ENCODE measurements at places on chromosomes 1 and 21.
A peak's percentile ranks its signal among the peaks of the same experiment; 100 is the strongest.

GRCh38 chr1:228206582-228207351 is 1.1 kb upstream of the OBSCN start:
- no peak for DNase-seq

- DNase-seq: no peak
Observed at GRCh38 chr1:55626326-55626725, 411.2 kb upstream of the USP24 start.

- no peak for DNase-seq
Observed at GRCh38 chr1:233432916-233433315, 105.4 kb downstream of the MAP3K21 start.

DNA sequence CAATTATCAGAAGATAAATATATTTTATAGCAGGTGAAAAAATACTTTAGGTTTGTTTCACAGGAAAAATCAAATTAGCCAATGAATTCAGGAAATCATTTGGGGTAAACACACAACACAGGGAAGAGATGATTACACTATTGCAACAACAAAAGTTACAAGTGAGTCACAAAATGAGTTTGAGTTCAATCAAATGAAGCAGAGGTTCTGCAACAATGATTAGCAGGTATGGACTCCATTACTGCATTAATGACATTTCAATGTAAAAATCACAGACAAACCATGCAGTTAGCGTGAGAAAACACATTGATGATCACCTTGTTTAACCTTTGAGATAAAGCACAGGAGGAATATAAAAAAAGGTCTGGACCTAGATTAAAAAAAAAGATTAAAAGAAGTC is 9.7 kb downstream of the ADGRL4 start:
- DNase-seq: no peak

- DNase-seq: no peak
Observed at GRCh38 chr21:25647647-25648046, 8.6 kb downstream of the JAM2 start.

- DNase-seq: no peak
Observed at GRCh38 chr1:161196521-161197451, 2.1 kb downstream of the ADAMTS4 start.

DNA sequence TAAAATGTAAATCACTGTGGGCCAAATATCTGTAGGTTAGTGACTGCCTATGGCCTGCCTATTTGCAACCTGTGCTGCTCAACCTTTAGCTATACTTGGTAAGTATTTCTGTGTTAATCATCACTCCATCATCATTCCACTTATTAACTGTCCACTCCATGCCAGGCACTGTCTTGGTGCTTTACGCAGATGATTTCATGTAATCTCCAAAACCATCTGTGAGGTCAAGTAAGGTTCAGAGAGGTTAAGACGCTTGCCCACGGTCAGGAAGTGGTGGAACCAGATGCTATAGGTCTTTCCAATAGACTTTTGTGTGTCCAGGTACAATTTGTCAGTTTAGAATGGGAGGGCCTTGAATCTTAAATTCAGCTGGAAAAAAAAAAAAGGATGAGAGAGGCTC is 10.8 kb upstream of the PHACTR4 start:
- no peak for DNase-seq

GRCh38 chr1:7298749-7299151 is 472.3 kb upstream of the VAMP3 start:
- no peak for DNase-seq

GRCh38 chr1:10140981-10141380 is 69.4 kb upstream of the KIF1B start:
- DNase-seq: no peak

- DNase-seq: no peak
Observed at GRCh38 chr1:17190010-17190995, 14.6 kb upstream of the PADI1 start.

GRCh38 chr1:32170991-32171390 is 8.5 kb upstream of the TXLNA start:
- no peak for DNase-seq

DNA sequence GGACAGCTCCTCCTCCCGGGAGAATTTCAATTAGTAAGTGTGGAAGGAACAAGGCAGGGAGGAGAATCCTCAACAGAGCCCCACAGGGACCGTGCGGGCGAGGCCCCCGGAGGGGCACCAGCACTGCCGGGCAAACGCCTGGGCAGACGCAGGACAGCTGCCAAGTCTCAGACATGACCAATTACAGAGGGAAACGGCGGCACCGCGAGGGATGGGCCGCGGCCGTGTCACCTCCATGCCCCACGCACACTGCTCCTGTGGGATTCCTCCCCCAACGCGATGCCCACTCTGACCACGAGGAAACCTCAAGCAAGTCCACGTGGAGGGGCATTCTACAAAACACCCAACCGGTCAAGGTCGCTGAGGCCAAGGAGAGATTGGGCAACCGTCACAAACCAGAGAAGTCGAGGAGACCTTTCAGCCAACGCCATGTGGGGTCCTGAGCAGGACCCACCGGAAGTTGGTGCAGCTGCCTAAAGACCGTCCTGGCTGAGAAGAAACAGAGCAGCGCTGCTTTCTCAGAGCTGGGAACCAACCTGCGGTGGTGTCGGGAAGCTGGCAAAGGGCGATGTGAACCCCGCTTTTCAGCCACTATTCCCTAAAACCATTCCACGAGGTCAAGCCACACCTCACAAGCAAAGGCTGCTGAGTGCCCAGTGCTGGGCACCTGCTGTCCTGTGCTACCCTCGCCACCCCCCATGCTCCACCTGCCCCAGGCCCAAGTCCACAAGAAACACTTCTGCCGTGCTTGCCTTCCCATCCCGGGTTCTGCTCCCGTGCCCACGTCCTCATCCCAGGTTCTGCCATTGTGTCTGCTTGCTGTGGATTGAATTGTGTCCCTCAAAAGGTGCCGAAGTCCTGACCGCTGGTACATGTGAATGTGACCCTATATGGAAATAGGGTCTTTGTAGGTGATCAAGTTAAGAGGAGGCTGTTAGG is 1.4 kb upstream of the KRTAP10-4 start:
- DNase-seq: no peak

DNA sequence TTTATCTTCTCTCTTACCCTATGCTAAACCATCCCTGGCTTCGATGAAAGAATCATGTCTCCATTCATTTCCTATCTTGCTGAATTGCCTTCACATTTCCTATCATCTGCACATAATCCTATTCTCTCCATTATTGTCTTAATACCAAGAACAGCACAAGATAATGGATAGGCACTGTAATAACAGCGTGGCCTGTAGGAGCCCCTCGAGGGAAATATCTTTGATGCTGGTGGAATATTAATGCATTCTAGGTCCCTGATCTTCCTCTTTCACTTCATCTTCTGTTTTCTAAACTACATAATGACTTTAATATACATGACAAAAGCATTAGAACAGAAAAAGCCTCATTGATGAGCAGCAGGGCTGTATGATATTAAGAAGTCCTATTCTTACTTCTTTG is 720.6 kb downstream of the RWDD3 start:
- DNase-seq: no peak

- DNase-seq: peak; percentile 64
Observed at GRCh38 chr1:18012686-18013085, 94.9 kb upstream of the IGSF21 start.

GRCh38 chr1:210143465-210144062 is 89.0 kb upstream of the SERTAD4 start:
- peak; percentile 24 for DNase-seq

- no peak for DNase-seq
Observed at GRCh38 chr1:94327001-94327690, 89.8 kb upstream of the ARHGAP29 start.

GRCh38 chr1:118989006-118989815 is 1.1 kb upstream of the TBX15 start:
- no peak for DNase-seq

DNA sequence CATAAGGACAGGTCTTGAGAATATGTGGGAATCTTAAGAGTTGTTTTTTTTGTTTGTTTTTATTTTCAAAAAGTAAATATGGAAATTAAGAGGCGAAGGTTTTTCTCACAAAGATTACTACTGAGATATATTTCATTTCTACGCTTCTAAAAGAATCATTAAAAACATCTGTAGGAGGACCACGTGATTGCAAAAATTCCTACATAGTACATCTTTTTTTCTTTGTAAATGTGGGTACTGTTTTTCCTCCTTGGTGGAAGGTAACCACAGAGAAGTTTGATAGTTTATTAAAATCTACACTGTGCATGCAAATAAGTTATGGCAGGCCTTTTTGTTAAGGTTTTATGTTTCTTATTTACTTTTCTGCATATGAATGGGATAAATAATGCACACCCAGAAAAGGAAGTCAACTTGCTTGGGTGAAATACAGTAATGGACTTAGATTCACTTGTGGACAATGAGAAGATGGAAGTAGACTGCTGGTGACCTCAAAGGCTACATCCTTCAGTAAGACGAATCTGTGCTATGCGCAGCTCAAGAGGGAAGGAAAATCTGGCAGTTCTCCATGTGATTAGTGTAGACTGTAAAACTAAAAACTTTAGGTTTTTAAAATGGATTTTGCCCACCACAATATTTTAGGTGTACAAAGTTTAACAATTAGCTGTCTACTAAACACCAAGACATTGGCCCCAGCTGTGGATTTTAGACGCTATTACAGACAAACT is 2.0 kb downstream of the AK5 start:
- no peak for DNase-seq

DNA sequence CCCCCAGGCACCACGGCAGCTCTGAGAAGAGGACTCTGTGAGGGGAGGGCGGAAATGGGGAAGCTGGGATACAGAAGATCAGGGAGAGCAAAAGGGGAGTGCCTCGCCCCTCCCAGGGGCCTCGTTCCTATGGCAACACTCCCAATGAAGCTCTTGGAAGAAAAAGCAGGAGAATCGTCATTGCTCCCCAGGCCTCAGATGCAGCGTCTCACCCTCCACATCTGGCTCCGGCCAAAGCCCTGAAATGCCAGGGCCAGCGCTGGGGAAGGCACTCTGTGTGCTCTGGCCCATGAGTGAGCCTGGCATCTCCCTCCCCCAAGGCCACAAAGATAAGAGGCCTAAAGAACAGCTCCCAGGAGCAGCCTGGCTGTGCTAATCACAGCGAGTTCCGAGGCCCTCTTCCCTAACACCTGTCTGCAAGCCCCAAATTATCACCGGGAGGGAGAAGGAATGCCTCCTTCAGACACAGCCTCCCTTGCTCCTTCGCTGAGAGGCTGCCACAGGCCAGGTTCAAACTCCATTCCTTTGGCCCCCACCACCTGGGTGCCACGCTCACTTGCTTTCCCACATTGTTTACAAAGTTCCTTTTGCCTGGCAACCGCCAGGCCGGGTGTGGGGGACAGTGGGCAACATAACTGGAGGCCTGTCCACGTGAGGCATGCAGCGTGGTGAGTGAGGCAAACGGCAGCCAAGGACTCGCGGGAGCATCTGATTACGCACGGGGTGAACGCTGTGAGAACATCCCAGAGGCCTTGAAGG is 27.8 kb downstream of the ECE1 start:
- no peak for DNase-seq

DNA sequence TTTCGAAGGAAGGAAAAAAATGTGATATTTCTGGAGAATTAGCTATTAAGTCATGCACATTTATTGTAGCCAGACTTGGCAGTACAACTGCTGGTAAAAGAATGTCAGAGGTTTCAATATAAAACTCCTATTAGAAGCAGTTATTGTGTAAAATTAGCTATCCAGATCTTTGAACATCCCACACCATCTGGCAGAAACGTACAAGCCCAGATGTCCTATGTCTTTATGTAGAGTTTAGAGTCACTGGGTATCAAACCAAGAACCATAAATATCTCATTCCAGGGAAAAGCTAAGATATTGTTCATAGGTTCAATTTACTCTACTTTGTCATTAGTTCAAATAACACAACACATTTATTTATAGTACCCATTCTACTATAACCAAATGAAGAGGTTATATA is 31.4 kb downstream of the OLFM3 start:
- DNase-seq: no peak

- peak; percentile 11 for DNase-seq
Observed at GRCh38 chr1:117754061-117754969, 148.5 kb downstream of the TENT5C start.

GRCh38 chr1:3620708-3621107 is 4.1 kb upstream of the TPRG1L start:
- no peak for DNase-seq

DNA sequence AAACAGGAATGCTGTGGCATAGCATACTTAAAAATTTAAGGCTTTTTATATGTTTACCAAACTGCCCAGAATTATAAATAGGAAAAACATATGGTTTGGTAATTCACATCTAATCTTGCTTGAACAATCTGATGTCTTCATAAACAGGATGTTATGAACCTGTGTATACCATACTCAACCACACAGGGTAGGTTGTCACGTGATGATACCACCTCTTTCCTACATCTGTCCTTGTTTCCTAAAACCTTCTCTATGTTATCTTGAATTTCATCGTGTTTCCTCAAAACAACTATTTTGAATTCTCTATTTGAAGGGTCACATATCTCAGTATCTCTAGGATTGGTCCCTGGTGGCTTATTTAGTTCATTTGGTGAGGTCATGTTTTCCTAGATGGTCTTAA is 631.0 kb upstream of the PKN2 start:
- DNase-seq: no peak

- no peak for DNase-seq
Observed at GRCh38 chr1:211370669-211371068, 44.0 kb downstream of the TRAF5 start.

DNA sequence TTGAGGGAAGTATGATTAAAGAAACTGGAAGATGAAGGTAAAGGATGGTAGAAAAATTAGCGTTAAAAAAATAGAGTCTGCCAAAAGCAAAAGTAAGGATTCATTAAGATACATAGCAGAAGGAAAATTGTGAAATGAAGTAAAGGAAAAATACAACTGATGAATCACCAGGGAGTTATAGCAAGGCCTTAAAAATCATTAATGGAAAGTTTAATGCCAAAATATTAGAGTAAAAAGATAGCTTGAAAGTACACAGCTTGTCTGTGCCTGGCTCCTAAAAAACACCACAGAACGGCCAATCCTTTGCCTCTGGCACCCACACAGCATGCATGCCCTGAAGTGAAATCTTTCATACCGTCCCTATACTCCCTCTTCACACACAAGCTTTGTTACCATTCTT is 66.9 kb upstream of the APOBEC4 start:
- DNase-seq: no peak

GRCh38 chr1:39671433-39671792 is 494 bp downstream of the NT5C1A start:
- no peak for DNase-seq

DNA sequence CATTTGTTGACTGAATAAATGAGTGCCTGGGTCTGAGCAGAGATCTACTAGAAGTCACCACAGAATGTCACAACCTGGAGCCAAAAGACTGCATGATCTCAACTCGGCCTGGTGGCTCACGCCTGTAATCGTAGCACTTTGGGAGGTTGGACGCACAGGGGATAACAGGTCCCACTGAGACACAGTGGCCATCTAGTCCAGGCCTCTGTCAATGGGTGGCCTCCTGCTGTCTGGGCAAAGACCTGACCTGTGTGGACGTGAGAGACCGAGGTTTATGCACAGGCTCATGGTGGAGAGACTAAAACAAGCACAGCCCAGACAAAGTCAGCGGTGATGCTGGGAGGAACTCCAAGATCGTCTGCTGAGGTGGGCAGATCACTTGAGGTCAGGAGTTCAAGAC is 103.0 kb upstream of the BACE2 start:
- no peak for DNase-seq

All from DMS 273 treated with DMSO at 0.1 percent for 48 hours (cell line).